NCI-H2227 treated with DMSO at 0.1 percent for 48 hours (cell line): ENCODE measurements at places on chromosomes 4 and X.

DNA sequence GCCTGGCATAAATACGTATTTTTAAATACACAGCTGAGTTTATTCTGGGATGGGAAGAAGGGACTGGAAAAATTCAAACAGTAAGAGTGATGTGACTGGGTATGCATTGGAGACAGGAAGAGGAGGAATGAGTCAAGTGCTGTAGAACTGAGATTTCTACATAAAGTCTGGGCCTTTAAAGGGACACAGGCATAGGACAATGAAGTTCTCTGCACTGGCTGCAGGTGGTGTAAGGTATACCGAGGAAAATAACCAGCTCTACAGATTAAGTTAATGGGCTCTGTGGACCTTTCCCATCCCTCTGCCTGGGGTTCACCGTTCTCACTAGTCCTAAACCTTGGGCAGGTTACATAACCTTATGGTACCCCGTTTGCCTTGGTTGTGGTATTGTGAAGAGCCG lies 68.7 kb downstream of the DHX15 start:
- DNase-seq: no peak

- DNase-seq: no peak
These were observed 17.2 kb upstream of the GTPBP6 start for GRCh38 chrX:335758-336155.

DNA sequence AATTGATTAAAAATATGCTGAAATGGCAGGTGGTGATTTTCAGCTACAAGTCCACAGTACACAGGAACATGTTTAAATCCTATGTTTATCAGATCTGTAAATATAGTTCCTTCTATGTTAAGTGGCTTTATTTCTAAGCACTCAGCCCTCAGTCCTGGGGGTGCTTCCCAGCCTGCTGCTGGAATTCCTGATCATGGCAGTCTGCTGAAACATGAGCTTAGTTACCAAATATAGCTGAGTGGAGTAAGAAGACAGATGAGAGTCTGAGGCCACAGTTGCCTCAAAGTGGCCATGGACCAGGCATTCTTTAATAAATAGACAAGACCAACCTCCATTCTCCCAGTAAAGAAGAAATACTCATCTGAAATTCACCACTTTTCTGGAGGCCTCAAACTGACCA lies 17.1 kb upstream of the DDX60 start:
- no peak for DNase-seq

DNA sequence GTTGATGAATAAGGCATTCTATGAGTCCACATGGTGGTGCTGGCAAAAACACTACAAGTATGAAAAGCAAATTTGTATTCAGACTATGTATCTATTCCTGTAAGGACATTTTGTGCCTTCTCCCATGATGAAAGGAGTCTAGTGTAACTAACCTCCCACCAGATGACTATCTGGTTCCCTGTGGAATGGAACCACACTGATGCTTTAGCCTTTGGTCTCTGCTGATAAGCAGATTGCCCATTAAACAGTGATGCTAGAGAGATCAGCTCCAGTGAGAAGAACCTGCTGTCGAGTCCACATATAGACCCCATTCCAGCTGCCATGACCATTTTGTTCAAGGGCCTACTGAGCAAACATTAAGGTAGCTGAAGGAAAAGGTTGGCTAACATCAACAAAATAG lies 10.5 kb upstream of the THOC2 start:
- DNase-seq: no peak

GRCh38 chrX:132489578-132490419 lies 961 bp upstream of the MBNL3 start:
- no peak for DNase-seq

- DNase-seq: no peak
These were observed 167.5 kb upstream of the USP38 start for GRCh38 chr4:143017210-143017609.

DNA sequence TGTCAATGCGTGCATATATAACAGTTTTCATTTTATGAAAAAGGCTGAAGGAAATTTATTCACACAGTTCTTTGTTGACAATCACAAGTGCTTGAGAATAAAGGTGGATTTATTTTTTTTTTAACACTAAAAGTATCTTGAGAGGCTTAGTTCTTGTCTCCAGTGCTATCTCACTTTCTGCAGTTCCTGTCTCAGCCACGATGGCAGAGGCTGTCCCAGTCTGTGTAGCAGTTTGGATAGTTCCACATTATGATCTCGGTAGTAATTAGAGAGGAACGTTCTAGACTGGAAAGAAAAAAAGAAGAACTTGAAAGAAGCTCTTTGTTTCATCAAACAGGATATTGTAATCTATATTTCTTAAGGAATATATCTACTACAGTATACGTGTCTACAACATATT lies 229.0 kb downstream of the UGT8 start:
- DNase-seq: no peak

- no peak for DNase-seq
These were observed 67.0 kb downstream of the DDX53 start for GRCh38 chrX:23066588-23067281.

DNA sequence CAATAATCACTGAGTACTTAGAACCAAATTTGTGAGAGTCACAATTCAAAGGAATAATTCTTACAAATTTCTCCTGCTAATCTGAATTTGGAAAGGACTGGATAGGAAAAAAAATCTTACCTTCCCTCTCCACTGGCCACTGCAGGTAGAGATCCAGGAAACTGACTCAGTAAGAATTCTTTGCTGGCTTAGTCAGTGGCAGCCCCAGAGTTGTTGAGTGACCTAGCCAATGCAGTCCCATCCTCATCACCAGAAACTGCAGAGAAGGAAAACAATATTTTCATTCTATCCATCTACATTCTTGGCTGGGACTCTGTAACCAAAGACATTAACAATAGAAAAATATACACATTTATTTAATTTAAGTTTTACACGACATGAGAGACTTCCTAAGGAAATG lies 572.0 kb downstream of the ADGRL3 start:
- DNase-seq: no peak

DNA sequence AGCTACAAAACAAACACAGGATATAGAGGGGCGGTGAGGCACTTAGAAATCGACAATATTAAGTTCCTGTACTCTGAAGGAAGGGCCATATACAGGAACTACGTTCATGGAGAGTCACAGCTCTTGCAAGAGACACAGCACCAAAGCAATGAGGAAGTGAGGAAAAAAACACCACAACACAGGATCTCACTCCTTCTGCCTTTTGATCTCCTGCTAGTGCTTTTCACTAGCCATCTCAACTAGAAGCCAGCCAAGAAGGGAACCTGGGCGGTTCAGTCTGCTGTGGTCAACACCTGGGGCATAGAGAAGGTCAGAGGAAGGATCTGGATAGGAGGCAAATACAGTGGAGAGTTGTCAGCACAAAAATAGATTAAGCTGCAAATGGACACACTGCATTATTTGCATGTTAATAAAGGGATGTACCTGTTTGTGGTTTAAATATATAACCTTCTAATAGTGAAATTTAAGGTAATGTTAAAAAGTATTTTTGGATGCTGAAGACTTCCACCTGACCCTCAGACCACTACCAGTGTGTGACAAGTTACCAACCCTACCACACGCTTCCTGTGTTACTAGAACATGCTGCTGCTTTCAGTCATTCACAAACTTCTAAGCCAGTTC lies 104.6 kb downstream of the DTHD1 start:
- no peak for DNase-seq

GRCh38 chr4:73133784-73134183 lies 64.3 kb upstream of the COX18 start:
- DNase-seq: no peak
